NCI-H226 (cell line): ENCODE measurements at places on chromosomes 1 and 21.

DNA sequence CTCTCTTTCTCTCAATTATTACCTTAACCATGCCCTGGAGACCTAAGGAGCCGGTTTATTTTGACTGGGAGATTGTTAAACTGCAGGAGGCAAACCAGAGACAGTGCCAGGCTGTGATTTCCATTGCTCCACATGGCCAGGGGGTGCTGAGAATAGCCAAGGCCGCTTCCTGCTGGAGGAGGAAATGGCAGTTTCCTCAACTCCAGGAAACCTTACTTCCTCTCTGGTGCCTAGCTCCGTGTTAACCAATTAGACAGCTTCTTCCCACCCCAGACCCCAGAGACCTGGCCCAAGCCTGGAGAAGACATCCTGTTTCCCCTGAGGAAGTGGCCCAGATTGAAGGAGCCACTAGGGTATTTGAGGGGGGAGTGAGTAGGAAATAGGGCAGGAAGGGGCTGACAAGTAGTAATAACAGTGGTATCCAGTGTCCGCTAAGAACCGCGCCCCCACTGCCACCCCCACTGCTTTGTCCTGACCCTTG lies 161.2 kb downstream of the PLPP3 start:
- no peak for DNase-seq

GRCh38 chr1:40391688-40392145 lies 18.2 kb downstream of the SMAP2 start:
- no peak for DNase-seq

DNA sequence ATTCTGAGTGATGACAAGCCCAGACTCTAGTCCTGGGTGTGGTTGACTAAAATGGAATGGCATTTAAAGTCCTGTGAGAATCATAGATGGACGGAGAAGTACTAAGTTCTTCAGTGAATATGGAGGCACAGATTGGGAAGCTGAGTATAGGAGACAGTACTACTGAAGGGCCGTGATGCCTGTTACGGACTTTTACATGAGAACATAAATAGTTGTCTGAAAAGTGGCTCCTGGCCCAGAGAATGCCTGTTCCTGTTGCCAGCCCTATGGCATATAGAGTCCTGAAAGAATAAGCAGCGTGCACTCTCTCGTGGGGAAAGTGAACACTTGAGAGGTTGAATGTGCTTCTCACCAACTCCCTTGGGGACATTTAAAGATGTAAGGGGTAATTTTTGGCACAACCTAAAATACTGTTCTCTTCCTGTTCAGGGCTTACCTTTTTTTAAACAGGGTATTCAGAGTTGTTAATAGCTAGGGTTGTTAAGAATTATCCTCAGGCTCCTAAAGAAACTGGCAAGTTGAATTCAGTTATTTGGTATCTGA lies 20.4 kb downstream of the CCT8 start:
- DNase-seq = no peak

- no peak for DNase-seq
Measured at GRCh38 chr1:213457186-213457585, 406.1 kb downstream of the RPS6KC1 start.

DNA sequence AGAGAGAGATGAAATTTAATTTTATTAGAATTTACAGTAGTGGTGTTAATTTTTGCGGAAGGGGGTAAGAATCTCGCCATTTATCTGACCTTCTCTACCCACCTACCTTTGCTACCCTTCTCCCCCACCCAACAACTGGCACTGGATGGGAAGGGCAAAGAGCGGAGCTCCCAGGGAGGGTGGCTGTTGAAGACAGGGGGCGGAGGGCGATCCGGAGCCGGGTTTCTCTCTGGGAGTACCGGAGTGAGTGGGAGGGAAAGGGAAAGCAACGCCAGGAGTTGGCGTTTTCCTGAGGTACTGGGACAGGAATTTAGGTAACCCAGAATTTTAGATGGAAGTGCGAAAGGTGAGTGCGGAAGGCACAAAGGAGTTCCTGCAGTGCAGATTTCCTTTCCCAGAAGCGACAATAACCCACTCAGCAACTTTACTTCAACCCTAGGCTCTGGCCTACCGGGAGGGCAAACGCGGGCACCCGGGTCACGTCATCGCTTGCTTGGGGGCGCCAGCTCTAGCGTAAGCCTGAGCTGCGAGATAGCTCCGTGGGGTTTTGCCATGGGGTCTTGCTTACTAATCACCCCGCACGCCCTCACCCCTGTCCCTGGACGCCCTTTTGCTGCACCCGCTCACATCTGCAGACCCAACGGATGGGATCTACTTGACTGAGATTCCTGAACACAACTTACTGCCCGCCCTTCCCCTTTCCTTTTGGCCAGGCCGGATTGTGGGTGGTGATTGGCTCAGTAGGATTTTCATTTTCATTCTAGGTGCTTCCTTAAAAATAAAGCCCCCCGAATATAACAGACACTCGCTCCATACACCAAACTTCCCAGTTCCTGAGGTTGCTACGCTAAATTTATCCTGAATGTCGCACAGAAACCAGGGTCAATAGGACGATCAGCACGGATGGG lies 413.0 kb upstream of the ESRRG start:
- no peak for DNase-seq

GRCh38 chr1:40432644-40433390 lies 17.5 kb upstream of the ZFP69B start:
- DNase-seq = no peak

DNA sequence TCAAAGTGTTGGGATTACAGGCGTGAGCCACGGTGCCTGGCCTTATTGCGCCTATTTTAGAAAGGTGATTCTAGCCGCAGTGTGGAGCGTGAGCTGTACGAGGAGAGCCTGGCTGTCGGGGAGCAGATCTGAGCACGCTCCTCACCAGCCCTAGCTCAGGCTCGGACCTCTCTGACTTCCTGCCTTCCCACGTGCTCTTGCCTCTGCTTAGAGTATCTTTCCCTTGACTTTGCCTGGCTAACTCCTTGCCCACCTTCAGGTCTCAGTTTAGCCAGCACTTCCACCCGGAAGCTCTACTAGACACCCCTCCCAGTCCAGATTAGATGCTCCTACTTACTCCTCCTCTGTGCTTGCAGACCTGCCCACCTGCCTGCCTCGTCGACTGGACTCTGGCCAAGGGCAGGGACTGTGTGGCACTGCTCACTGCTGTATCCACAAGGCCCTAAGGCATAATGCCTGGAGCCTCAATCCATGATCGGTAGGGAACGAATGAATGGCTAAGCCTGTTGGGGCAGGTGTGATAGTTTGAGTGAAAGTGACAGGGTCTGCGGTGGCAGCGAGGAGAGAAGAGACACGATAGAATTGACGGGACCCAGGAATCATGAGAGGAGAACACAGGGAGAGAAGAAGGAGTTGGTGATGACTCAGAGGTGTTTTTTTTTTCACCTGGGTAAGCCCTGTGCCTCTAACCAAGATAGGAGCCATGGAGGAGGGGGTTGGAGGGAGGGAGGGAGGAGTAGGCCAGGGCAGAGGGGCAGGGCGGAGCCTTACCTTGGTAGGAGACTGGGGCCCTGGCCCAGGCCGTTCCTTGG lies 28.1 kb upstream of the WASF2 start:
- peak; percentile 78 for DNase-seq

- peak; percentile 67 for DNase-seq
Measured at GRCh38 chr1:199272139-199272544, 633.3 kb downstream of the PTPRC start.

DNA sequence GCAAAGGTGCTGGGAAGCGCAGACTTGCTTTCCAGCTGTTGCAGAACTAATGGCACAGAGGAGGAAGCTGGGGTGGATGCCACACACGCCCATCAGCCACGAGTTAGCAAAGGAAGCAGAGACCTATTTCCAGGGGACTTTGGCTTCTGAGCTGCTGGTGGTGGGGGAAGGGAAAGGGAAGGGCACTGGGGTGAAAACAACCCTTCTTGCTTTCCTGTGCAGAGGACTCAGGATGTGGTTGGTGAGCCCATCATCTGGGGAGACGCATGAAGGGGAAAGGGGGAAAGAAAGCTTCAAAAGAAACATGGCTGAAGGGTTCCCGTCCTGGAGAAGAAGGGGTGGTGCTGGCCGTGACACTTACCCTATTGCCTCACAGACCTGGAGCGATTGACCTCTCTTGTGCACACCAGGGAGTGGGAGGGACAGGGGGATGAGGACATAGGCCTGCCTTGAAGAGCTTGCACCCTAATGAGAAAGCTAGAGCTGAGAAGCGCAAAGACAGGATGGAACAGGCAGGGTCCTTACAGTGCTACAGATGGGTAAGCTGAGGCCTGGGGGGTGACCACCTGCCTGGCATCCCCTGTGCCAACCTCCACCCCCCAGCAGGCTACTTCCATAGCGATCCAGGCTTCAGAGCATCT lies 140.8 kb upstream of the RAB4A start:
- no peak for DNase-seq

GRCh38 chr1:103525114-103525606 lies 339 bp upstream of the RNPC3 start:
- DNase-seq = peak; percentile 53

DNA sequence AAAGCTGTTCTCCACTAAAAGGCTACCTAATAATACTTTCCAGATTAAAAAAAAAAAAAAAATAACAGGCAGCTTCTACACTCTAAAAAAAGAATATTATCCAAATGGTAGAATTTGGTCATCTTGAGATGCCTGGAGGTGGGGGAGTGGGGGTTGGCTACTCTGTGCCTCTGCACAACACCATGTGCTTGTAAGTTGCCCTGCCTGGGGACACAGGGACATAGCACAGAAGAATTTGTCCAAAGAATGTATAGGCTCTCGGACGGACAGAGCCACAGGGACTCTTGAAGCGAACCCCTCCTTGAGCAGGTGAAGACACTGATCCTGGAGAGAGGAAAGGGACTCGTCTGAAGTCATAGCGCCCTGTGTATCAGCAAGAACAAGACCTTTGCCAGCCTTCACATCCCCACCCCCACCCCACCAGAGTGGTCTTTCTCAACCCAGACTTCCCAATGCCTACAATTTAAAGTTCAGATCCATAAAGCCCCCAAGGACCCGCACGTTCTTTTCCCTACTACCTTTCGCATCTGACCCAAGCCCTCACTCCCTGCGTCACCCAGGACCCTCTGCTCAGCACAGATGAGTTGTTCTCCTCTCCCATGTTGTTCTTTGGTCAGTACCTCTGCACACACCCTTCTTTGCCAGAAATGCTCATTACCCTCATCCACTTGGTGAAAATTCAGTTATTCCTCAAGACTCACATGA lies 72.6 kb downstream of the LGR6 start:
- no peak for DNase-seq

DNA sequence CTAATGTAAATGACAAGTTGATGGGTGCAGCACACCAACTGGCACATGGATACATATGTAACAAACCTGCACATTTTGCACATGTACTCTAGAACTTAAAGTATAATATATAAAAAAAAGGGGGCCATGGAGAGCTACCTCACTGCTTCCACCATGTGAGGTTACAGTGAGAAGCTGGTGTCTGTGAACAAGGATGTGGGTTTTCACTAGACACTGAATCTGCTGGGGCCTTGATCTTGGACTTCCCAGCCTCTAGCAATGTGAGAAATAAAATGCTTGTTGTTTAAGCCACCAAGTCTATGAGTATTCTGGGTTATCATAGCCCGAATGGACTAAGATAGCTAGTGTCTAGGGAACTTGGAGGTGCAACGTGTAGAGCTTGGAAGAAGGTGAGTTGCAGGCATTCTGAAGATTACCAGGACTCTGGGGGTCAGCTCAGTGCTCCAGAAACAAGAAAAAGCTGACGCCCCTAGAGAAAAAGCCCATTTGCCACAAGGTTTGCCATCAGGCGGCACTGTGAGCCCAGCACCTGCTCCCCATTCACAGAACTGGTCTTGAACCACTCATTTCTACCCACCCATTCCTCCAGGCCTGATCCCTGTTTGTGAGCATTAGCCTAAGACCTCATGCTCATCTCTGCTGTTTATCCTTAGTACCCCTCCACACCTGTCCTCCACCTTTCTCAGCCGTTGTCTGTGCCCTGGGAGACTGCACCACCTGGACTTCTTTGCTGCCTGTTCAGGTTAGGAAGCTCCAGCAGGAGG lies 15.1 kb upstream of the FYB2 start:
- DNase-seq = no peak

- DNase-seq = no peak
Measured at GRCh38 chr1:12490532-12491142, 127.4 kb downstream of the DHRS3 start.
